ENCODE measurements at places on chromosomes 7 and 10. TPM values are rescaled to one million over a fixed set of nuclear protein-coding genes. Genes with fewer than 3 reads are reported as not detected.

- DNase-seq: no peak
These were observed 112.4 kb downstream of the KBTBD2 start for GRCh38 chr7:32779167-32779566.

- no peak for DNase-seq
These were observed 217.8 kb upstream of the FRMD4A start for GRCh38 chr10:14548474-14548873.

DNA sequence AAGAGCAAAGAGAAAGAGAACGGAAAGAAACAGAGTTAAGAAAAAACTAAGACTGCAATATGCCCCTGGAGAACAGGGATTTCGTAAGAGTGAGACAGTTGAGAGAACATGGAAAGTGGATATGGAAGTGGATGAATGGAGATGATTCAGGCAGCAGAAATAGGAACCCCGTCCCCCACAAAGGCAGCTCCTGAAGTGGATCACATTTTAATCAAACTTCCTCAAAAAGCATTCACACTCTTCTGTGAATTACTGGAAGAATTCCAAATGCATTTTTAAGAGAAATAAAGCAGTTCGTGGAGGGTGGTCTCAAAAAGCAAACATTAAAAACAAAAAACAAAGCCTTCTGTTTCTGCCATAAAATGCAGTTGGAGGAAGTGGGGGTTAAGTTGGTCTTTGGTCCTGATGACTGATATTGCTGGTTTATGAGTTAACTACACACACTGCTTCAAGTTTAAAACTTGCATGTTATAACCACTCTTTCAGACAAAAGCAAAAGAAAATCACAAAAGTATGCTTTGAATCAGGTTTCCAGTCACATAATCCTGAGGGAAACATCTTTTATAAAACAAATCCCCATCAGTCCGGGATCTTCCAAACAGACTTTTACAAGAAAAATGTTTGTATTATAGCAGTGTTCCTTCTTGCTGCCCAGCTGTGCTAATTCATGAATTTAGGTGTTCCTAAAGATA lies 214.3 kb downstream of the FANK1 start:
- no peak for DNase-seq

GRCh38 chr7:45160417-45160881 lies 2.9 kb downstream of the RAMP3 start:
- no peak for DNase-seq

GPC2 gene
- polyA plus RNA-seq: 0.53 TPM

TMEM273 gene
- polyA plus RNA-seq: not detected

DAGLB gene
- 19.6 TPM for polyA plus RNA-seq

CYTH3 gene
- polyA plus RNA-seq: 42.9 TPM
